ENCODE measurements at places on chromosomes 11 and 22.
A peak's percentile ranks its signal among the peaks of the same experiment; 100 is the strongest.

DNA sequence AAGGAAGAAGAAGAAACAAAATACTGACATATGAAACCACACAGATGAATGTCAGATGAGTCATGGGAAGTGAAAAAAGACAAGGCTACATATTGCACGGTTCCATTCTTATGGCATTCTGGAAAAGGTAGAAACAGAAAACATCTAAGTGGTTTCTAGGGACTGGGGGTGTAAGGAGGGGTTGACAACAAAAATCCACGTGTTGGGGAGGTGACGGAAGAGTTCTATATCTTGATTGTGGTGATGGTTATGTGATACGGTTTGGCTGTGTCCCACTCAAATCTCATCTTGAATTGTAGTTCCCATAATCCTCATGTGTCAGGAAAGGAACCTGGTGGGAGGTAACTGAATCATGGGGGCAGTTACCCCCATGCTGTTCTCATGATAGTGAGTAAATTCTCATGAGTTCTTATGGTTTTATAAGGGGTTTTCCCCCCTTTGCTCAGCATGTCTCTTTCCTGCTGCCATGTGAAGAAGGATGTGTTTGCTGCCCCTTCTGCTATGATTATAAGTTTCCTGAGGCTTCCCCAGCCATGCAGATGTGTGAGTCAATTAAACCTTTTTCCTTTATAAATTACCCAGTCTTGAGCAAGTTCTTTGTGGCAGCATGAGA lies 6.4 kb upstream of the ARFGAP3 start:
- DNase-seq = no peak

DNA sequence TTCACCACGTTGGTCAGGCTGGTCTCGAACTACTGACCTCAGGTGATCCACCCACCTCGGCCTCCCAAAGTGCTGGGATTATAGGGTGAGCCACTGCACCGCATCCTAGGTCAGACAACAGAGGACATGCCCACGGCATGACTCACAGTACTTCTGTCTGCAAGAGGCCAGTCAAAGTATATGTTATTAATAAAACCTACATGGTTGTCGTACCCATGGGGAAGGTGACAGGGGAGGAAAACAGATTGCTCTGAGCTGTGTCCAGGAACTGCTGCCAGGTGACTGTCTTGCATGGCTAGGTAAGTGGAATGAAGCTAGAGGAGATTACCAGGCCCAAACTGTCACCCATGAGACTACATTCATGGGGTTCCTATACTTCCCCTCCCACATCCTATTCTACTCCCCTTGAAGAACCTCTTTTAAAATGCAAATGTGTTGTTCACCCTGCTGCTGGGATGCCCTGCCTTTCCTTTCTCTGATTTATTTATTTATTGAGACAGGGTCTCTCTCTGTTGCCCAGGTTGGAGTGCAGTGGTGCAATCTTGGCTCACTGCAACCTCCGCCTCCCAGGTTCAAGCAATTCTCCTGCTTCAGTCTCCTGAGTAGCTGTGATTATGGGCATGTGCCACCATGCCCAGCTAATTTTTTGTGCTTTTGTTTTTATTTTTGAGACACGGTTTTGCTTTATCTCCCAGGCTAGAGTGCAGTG lies 2.0 kb upstream of the NLRX1 start:
- DNase-seq = no peak

DNA sequence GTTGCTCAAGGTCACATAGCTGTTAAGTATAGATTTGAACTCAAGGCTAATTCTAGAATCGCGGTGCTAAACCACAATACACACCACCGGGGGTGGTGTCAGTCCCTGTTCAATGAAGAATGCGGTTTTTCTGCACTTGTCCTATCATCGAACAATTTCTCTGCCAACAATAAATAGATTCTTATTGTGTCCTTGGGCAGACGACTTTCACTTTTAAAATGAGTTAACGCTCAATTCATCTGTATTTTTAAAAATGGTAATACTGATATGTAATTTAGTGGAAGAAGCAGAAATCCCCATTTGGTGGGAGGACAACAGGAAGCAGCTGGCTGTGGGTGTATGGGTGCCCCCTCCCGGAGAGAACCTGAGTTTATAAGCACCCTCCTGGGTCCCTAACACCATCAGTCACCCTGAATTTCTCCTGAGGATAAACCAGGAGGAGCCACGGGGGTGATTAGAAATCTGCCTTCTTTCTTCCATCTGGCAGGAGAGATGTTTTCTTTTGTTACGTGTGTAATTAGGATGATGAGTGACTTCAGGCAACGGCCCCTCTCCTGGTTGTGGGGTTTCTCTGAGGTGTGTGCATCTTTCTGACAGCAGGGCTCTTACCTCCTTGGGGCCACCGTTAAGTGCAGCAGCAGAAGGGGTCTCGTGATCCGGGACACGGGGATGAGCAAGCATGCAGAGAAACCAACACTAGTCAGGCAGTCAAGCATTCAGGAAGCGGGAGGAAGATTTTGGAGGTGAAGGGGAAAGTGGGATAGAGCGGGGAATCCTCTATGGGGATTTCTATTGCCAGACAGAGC lies 87.7 kb downstream of the GRAMD1B start:
- DNase-seq = no peak

GRCh38 chr11:24068197-24068596 lies 428.7 kb upstream of the LUZP2 start:
- no peak for DNase-seq

DNA sequence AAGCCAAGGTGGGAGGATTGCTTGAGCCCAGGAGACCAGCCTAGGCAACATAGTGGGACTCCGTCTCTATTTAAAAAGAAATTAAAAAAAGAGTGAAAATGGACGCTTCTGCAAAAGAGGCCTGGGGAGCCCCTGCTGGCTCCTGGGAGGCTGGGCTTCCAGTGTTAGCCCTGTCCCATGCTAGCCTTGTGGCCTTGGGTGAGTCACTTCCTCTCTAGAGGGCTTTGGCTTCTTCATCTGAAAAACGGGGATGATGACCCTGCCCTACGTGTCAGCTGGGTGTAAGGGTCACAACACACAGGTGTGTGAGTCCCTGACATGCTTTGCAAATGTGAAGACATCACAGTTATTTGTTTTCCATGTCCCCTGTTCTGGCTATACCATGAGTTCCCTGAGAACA lies 32.8 kb downstream of the FAM227A start:
- DNase-seq = no peak

DNA sequence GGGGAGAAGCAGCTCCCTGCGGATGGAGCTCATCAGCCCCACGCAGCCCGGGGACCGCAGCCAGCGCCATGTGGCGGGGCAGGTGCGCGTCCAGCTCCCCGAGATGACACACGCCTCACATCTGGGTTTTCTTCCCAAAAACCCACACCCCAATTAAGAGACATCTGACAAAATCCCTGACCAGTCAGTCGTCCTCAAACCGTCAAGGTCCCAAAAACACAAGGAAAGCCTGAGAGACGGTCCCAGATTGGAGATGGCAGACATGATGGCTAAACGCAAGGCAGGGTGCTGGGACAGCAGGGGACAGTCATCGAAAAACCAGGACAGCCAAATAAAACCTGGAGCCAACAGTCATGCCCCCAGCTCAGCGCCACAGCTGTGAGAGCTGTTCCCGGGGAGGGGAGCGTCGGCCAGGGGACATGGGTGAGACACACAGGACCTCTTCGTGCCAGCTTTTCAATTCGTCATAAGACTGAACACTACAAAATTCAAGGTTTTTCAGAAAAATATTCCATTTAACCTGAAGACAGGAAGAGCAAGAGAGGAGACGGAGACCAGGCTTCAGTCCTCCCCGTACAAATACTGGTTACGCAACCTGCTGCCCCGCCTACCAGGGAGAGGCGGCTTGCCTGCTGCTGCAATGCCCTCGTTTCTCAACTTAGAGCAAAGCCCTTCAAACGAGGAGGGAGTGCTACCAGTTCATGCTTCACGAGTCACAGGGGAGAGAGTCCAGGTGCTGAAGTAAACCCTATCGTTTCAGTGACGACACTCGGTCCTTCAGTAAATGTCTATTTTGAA lies 10.5 kb downstream of the TOLLIP start:
- DNase-seq = no peak

- no peak for DNase-seq
Measured at GRCh38 chr11:44773351-44773965, 46.7 kb downstream of the TSPAN18 start.

DNA sequence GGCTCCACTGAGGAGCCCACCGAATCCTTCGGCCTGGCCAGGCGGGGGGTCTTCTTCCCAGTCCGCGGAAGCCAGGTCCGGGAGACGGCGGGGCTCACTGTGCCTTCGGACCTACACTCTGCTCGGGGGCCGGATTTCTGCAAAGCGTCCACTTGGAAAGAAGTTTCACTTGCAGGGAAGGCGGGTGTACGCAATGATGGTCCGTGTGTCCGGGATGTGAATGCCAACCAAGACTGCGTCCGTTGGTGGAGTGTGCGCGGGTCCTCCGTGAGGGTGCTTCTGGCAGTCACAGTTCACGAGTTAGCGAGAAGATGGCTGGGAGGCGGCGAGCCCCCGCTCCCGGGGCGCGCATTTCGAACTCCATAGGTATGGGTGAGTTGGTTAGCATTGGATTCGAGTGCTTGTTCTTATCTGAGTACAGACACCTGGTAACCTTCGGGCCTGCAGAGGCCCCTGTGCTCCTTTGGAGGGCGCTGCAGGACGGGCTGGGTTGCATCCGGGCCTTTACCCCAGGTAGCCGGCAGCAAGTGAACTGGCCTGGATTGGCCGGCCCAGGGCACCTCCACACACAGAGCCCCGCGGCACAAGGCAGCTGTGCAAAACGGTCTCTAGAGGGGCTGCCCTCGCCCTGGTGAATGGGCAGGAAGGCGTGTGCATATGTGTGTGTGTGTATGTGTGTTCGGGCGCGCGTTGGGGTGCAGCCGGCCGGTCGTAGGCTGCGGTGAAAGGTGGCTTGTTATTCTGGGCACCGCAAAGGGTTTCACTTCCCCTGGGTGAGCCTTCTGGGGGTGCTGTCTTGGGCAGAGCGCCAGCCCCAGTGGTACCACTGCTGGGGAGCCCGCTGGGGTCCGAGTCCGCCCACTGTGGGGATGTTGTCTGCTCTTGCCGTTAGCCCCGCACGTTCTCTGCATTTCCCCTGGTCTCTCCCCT lies 13.3 kb upstream of the CYP2R1 start:
- DNase-seq = peak; percentile 71

GRCh38 chr11:128039140-128040021 lies 548.0 kb downstream of the ETS1 start:
- DNase-seq = no peak

DNA sequence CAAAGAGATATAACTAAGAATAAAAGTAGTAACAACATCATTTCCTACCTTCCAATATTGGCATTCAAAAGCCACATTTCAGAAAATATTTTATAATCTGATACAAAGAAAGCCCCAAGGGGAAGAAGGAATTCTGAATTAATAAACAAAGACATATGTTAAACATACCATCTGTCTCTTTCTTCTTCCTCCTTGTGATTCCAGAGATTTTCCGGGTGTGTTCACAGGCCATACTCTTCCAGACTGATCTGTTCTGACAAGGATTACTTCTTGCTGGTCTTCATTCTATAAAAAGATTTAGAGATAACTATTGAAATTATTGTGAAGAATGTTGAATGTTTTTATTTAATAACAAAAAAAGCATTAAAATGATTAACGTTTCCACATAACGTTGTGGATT lies 65.0 kb downstream of the CWF19L2 start:
- DNase-seq = no peak

DNA sequence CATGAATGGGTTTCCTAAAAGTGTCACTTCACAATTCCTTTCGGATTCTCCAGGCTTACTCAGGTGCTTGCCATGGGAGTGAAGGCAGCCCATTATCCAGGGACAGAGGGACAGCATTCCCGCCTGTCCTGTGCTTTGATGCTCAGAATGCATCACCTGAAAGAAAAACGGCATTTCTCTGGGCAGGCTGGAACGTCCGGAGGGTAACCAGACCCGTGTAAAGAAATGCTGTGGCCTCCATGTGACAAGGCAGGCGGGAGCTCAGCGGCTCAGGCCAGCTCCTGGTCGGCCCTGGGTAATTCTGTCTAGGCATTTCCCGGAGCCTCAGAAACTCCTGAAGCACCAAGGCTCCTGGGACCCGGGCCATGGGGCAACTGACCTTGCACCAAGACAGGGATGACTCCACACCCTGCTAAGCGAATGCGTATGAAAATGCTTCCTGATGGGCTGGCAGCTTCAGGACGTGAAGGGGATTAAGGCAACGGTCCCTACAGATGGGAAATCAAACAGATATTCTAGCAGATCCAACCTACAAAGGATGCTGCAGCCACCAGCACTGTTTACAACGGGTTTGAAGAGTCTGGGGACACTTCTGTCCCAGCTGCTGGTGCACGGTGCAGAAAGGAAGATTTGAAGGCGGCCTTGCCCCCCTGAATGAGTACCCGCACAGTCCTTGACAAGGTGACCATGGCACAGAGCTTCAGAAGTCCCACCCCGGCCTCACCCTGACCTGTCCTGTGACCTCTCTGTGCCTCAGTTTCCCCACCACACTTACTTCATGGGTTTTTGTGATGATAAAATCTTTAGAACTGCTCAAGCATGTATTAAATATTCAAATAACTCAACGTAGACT lies 13.6 kb upstream of the FGF3 start:
- DNase-seq = no peak

DNA sequence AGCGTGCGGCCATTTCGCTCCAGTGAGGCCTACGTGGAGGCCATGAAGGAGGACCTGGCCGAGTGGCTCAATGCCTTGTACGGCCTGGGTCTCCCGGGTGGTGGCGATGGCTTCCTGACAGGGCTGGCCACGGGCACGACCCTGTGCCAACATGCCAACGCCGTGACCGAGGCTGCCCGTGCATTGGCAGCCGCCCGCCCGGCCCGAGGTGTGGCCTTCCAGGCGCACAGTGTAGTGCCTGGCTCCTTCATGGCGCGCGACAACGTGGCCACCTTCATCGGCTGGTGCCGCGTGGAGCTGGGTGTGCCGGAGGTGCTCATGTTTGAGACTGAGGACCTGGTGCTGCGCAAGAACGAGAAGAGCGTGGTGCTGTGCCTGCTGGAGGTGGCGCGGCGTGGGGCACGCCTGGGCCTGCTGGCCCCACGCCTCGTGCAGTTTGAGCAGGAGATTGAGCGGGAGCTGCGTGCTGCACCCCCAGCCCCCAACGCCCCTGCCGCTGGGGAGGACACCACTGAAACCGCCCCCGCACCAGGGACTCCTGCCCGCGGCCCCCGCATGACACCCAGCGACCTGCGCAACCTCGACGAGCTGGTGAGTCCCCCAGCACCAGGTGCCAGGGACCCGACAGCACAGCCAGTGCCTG lies 1.8 kb downstream of the GAS2L1 start:
- no peak for DNase-seq

DNA sequence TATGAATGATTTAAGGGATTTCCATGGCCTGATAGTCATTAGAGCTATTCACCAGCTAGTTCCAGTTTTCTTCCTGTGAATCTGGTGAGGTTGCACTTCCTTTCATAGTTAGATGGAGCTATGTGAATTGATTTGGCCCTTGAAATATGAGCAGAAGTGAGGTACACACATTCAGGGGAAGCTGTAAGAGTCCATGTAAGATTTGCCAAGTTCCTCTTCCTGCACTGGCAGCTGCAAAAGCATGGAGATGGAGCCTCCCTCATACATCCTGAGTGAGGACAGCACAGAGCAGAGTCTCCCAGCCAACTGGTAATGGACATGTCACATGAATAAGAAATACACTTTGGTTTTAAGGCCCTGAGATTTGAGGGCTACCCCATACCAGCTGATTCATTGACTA lies 111.7 kb downstream of the CD44 start:
- no peak for DNase-seq

- DNase-seq = no peak
Measured at GRCh38 chr22:23072911-23073491, 2.7 kb downstream of the GNAZ start.

All from endothelial cell (in vitro differentiated cells).